ENCODE measurements at places on chromosomes 2 and 18.

DNA sequence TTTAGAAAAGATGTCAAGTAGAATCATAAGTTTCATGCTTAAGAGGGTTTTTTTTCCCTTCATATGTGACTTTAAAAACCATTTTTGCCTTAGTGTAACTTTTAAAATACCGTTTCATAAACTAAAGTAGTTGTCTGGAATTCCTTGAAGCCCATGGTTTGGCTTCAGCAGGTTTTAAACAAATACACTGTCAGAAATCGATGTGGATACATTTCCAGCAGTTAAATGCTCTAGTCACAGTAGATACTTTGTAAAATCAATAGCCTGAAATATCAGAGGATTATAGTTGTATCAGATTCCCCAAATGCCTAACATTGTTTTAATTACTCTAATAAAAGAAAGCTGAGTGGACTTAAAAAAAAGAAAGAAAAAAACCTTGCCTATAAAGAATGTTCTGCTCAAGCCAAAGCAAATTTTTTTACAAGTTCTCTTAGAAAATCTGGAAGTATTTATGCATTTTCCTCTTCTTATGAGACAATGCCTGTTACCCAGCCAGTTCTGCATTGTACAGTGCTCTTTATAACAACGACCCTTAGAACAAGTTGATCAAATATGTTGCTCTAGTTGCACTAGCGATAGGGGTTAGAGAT lies 260.5 kb downstream of the LTBP1 start:
- DNase-seq, result no peak

- DNase-seq, result no peak
These were observed 268.6 kb downstream of the FIGN start for GRCh38 chr2:163467251-163467630.

- DNase-seq, result no peak
These were observed 36.0 kb downstream of the CHN1 start for GRCh38 chr2:174969091-174969734.

- no peak for DNase-seq
These were observed 141.1 kb downstream of the HDAC4 start for GRCh38 chr2:239259603-239260298.

DNA sequence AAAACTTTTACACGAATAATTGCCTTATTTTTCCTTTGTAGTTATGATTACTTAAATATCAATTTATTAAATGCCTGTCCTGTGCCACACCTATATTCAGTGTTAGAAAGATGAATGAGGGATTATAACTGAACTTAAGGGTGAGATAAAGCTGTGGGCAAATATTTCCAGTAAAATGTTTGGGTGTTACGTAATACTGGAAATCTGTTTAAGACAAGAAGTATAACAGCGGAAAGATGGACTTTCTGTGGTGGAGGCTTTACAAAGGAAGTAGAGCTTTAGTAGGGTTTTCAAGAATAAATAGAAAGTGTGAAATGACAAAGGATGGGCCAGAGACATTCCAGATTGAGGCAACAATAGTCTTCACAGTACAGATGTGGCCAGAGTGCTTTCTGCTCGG lies 927.0 kb downstream of the DPP10 start:
- no peak for DNase-seq

GRCh38 chr2:121066526-121066925 lies 218.5 kb downstream of the TFCP2L1 start:
- no peak for DNase-seq

DNA sequence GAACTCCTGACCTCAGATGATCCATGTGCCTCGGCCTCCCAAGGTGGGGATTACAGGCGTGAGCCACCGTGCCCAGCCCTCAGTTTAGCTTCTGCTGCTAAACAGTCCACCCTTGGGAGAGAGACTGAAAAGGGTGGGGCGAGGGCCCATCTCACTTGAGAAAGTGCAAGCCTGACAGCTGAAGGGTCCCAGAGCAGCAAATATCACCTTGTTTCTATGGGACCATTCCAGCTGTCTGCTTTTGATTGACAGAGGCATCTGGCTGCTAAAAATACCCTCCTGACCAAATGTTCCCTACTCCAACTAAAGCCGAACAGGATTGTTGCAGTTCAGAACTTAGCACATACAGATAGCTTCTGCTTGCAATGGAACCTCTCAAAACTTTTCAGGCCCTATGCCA lies 436 bp upstream of the SMYD1 start:
- no peak for DNase-seq

DNA sequence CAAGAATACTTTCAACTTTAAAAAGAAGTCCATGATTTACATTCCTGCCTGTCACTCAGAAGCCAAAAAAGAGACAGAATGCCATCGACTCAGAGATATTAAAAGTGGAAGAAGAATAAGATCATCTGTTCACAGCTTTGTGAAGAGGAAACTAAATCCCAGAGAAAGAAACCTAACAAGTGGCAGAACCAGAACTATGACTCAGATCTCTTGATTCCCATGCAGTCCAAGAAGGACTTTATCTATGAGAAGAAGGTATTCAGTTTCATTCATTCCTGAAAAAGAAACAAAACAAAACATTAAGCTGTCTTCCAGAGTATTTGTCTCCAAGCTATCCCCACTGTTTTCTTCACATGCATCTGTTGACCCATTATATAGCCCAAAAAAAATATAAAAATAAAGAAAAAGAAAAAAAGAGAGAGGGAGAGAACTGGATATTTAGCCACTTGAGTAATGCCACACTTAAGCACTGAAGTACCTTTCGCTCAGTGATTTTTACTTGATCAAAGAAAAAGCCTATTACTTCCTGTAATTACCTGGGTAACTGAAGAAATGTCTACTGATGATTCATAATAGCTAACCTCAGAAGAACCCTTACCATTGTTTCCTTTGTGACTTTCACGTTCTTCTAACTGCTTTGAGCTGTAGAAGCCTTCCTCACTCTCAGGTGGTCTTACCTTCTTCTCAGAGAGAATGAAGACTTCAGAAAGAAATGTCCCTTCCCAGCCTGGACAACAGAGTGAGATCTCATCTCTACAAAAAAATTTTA lies 17.7 kb upstream of the AKAIN1 start:
- DNase-seq, result no peak

DNA sequence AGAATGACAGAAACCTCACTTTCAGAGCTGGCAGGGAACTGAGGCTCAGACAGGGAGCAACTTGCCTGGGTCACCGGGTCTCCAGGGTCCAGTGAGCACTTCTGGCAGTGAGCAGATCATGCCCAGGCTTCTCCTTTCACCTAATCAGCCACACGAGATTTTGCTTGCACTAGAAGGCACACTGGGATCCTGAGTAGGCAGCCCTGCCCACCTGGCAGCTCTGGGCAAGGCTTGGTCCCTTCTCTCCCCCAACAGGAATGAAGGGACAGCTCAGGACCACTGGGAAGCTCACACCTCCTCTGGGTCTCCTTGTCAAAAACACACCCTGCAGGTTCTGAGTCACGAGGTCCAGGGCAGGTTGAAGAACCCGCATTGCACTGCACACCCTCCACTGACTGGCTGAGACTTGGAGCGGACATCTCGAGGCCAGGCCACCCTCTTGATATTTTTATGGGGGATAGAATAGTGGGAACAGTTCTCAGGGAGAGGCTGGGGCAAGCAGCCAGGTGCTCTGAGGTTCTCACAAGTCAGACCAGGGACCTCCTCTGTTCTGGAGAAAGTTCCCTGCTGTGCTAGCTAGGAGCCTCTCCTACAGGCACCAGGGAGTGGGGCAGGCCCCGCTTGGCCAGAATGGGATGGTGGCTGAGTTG lies 5.7 kb downstream of the MAL start:
- DNase-seq, result no peak

GRCh38 chr18:7064346-7064745 lies 53.3 kb downstream of the LAMA1 start:
- no peak for DNase-seq

- no peak for DNase-seq
These were observed 80.3 kb downstream of the INSIG2 start for GRCh38 chr2:118168615-118169014.

Measured in activated CD4-positive, alpha-beta T cell treated with anti-CD3 and anti-CD28 coated beads for 1 hour (primary cell).